Cardiac muscle cell (in vitro differentiated cells and primary cell): ENCODE measurements at places on chromosomes 2 and 18. TPM values are rescaled to one million over a fixed set of nuclear protein-coding genes. Genes with fewer than 3 reads are reported as not detected.

THUMPD2 gene
- total RNA-seq, result 7.0 and 8.4 TPM in 2 replicates

DNA sequence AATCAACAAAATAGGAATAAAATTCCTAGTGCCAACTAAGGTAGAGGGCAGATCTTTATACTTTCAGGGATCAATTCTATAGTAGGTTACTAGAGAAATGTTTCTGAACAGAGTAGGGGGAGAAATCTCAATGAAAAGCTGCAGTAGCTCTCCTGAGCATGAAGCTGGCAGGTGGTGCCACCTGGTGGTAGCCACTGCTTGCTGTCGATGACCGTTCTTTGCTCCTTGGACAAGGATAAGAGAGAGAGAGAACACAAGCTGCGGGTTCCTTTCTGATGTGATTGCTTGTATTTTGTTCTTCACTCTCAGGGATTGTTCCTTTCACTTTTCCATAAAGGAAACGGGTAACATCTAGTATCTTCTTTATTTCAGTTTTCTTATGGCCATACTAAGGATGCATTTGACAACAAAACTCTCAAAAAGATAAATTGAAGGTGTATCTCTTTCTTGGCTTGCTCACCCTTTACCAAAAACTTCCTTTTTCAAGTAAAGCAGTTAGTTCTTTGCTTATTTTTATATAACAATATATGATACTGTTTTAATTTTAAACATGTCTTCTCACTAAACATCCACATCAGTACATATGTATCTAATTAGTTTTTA is 18.6 kb upstream of the MRPL19 start:
- DNase-seq, result peak; percentile 85
- no peak overlapping the region for H3K27ac ChIP-seq
- H3K4me1 ChIP-seq, result no peaks in the 10 kb centered on the region
- no peaks in the 10 kb centered on the region for H3K27me3 ChIP-seq
- H3K4me3 ChIP-seq, result no peak overlapping the region

DNA sequence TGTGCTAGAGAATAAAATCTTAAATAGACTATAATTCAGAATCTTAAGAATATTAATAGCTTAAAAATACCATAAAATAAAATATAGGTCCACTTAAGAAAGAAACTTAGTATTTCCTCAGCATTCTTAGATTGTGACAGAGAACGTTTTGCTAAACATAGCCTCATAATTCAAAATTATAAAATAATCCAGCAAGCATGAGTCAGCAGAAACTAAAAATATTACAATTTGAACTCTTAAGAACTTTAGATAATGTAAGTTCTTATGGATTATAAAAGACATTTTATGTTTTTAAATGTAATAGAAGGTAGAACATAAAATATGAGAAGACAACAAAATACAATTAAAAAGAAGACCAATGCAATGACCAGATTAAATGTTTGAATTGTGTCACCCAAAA is 164.5 kb upstream of the MC4R start:
- DNase-seq, result no peak
- H3K36me3 ChIP-seq, result no peaks in the 10 kb centered on the region
- no peaks in the 10 kb centered on the region for H3K4me1 ChIP-seq
- H3K27ac ChIP-seq, result no peak overlapping the region
- no peaks in the 10 kb centered on the region for H3K27me3 ChIP-seq

- H3K4me3 ChIP-seq, result no peak overlapping the region
- no peak overlapping the region for H3K27ac ChIP-seq
- no peak for DNase-seq
- no peaks in the 10 kb centered on the region for H3K27me3 ChIP-seq
- no peaks in the 10 kb centered on the region for H3K36me3 ChIP-seq
These were observed 442.2 kb upstream of the CWC22 start for GRCh38 chr2:180449171-180449915.

DNA sequence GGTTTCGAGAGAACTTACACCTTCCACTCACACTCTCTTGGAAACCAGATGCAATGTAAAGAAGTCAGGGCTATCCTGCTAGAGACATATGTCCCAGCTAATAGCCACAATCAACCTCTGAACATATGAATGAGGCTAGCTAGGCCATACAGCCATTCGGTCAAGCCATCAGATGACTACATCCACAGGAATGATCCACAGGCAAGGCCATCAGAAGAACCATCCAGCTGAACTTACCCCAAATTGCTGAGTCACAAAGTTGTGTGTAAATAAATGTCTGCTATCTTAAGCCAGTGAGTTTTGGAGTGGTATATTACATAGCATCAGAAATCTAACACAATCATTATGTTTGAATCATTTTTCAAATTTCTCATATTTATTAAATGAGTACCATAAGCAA is 5.2 kb upstream of the SPAST start:
- no peaks in the 10 kb centered on the region for H3K27me3 ChIP-seq
- no peak for DNase-seq
- no peak overlapping the region for H3K4me3 ChIP-seq
- H3K4me1 ChIP-seq, result no peaks in the 10 kb centered on the region

C18orf54 gene
- total RNA-seq, result 1.3 and 2.5 TPM in 2 replicates

- no peaks in the 10 kb centered on the region for H3K36me3 ChIP-seq
- no peaks in the 10 kb centered on the region for H3K27me3 ChIP-seq
- no peak overlapping the region for H3K27ac ChIP-seq
- no peaks in the 10 kb centered on the region for H3K4me1 ChIP-seq
These were observed 15.8 kb upstream of the VWC2L start for GRCh38 chr2:214395040-214395439.

ASXL3 gene
- 8.0 and 10.0 TPM in 2 replicates for total RNA-seq

- no peak overlapping the region for H3K4me3 ChIP-seq
- no peak overlapping the region for H3K27ac ChIP-seq
- DNase-seq, result no peak
- no peaks in the 10 kb centered on the region for H3K36me3 ChIP-seq
- H3K27me3 ChIP-seq, result no peaks in the 10 kb centered on the region
- no peaks in the 10 kb centered on the region for H3K4me1 ChIP-seq
These were observed 8.8 kb upstream of the AQP4 start for GRCh38 chr18:26874283-26874682.

STPG4 gene
- not detected in 2 replicates for total RNA-seq

HNMT gene
- 3.4 and 5.6 TPM in 2 replicates for total RNA-seq

NYAP2 gene
- not detected in 2 replicates for total RNA-seq

GRCh38 chr2:85378257-85378656 is 23.7 kb downstream of the ELMOD3 start:
- no peak for DNase-seq
- peaks cover 10% of the 10 kb centered on the region for H3K36me3 ChIP-seq

L3MBTL4 gene
- total RNA-seq, result 5.8 and 7.7 TPM in 2 replicates

DNA sequence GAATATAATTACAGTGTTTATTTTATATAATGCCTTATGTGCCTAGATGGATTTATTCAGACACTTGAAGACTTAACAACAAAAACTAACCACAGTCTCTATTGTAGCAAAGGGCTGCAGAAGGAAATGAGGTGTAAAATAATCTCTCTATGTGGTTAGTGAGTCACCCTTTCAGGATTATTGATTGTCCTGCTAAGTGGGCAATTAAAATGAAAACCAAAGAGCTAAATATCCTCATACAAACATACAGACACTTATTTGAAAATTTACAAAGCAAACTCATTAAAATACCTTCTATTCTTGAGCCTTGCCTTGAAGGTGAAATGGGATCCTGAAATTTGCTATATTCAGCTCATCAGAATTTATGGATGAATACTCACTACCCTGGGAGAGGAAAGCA is 27.7 kb upstream of the DCC start:
- H3K36me3 ChIP-seq, result no peaks in the 10 kb centered on the region
- DNase-seq, result no peak
- H3K27ac ChIP-seq, result no peak overlapping the region

GRCh38 chr18:59866551-59867269 is 33.1 kb upstream of the PMAIP1 start:
- H3K4me3 ChIP-seq, result no peak overlapping the region
- H3K36me3 ChIP-seq, result no peaks in the 10 kb centered on the region
- DNase-seq, result no peak
- no peak overlapping the region for H3K27ac ChIP-seq

DNA sequence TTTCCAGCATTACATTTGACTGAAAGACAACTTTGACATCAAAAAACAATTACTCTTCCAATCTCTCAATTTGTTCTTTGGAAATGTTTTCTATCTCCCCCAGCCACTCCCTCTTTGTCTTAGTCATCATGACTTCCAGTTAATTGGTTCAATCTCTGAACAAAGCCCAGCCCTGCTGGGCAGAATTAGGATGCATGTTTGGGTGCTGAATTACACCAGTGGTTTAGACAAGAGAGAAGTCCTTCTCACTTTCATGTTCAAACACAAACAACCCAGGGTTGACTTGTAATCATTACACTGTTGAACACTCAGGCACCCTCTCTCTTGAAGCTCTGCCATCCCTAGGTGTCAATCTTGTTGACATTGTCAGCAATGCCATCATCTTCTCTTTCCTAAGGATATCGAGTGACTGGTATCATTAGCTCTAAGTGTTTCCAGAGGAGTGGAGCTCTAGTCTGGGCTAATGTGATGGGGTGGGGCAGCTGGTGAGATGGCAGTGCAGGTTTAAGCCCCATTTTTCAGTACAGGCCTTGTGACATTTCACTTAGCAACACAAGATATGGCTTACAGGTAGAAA is 90.8 kb upstream of the MEIS1 start:
- H3K4me1 ChIP-seq, result no peaks in the 10 kb centered on the region
- no peaks in the 10 kb centered on the region for H3K36me3 ChIP-seq
- no peak for DNase-seq
- H3K27ac ChIP-seq, result no peak overlapping the region
- H3K27me3 ChIP-seq, result no peaks in the 10 kb centered on the region
- no peak overlapping the region for H3K4me3 ChIP-seq

GRCh38 chr18:65215865-65216466 is 534.8 kb upstream of the CDH7 start:
- H3K4me3 ChIP-seq, result no peak overlapping the region
- no peak overlapping the region for H3K27ac ChIP-seq
- no peaks in the 10 kb centered on the region for H3K36me3 ChIP-seq
- H3K4me1 ChIP-seq, result no peaks in the 10 kb centered on the region

SETBP1 gene
- total RNA-seq, result 10.7 and 30.6 TPM in 2 replicates

DNA sequence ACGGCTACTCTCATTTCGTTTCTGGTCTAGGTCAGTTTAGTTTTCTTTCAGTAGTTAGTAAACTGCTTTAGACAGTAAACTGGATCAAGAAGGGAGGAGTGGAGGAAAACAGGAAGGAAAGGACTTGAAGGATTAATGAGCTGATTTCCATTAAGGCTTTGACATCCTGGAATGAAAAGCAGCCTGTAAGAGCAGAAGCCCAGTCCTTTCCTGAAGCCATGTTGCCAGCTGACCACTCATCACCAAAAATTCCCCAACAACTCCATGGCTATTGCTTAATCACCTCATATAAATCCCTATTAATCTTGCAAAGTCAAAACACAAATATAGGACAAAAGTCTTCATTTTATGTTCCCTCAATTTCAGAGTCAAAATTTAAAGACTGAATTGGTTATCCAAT is 113.7 kb upstream of the ZFP36L2 start:
- no peak for DNase-seq
- peaks cover 45% of the 10 kb centered on the region for H3K4me1 ChIP-seq

GRCh38 chr2:127023504-127023903 is 83.5 kb downstream of the BIN1 start:
- H3K36me3 ChIP-seq, result no peaks in the 10 kb centered on the region
- no peak for DNase-seq
- no peak overlapping the region for H3K4me3 ChIP-seq
- H3K27ac ChIP-seq, result no peak overlapping the region

GRCh38 chr2:9231291-9232165 is 24.9 kb downstream of the ASAP2 start:
- H3K4me1 ChIP-seq, result peaks cover 9% of the 10 kb centered on the region
- H3K27me3 ChIP-seq, result no peaks in the 10 kb centered on the region
- no peak for DNase-seq
- no peaks in the 10 kb centered on the region for H3K36me3 ChIP-seq
- no peak overlapping the region for H3K27ac ChIP-seq

DNA sequence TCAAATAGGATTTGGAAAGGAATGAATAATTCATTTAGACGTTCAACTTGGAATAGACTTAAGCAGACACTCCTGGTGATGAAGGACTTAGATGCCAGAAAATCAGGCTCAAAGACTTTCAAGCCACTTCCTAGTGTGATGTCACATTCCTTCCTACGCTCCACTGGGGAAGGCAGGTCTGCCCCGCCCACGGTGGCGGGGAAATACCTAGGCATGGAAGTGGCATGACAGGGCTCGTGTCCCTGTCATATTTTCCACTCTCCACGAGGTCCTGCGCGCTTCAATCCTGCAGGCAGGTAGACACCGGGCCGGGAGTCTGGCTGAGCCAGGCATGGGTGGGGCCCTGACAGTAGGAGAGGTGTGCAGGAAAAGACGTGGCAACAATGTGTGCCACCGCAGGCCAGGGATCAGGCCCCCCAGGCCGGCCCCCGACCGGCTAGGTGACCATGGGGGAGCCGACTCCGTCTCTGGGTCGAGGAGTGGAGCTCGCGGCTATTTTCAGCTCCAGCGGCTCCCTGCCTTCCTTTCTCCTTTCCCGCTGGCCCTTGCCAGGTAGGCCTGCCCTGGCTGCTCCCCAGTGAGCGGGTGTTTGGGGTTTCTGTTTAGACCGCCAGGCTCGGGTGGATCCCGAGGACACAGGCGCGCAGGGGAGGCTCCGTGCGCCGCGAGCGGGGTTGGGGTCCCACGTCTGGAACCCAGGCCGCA is at the start of gene IL1RL2:
Gene IL1RL2 (plus strand): TSS at position 233 of the 705 bp plus-strand sequence. CDS start 845 bp downstream, outside the sequence.
- DNase-seq, result no peak
- H3K36me3 ChIP-seq, result no peaks in the 10 kb centered on the region

TAF4B gene
- total RNA-seq, result 2.0 and 8.2 TPM in 2 replicates

APLF gene
- total RNA-seq, result 4.3 and 5.9 TPM in 2 replicates

GRCh38 chr2:202327858-202328257 is 48.3 kb upstream of the BMPR2 start:
- no peaks in the 10 kb centered on the region for H3K27me3 ChIP-seq
- no peaks in the 10 kb centered on the region for H3K36me3 ChIP-seq
- peak overlapping the region; percentile 61 for H3K27ac ChIP-seq
- DNase-seq, result peak; percentile 25
- H3K4me3 ChIP-seq, result no peak overlapping the region

GRCh38 chr18:9017167-9017904 is 85.2 kb upstream of the NDUFV2 start:
- no peak overlapping the region for H3K4me3 ChIP-seq
- no peak for DNase-seq
- H3K36me3 ChIP-seq, result no peaks in the 10 kb centered on the region
- H3K27me3 ChIP-seq, result no peaks in the 10 kb centered on the region
- H3K27ac ChIP-seq, result no peak overlapping the region
- no peaks in the 10 kb centered on the region for H3K4me1 ChIP-seq

DNA sequence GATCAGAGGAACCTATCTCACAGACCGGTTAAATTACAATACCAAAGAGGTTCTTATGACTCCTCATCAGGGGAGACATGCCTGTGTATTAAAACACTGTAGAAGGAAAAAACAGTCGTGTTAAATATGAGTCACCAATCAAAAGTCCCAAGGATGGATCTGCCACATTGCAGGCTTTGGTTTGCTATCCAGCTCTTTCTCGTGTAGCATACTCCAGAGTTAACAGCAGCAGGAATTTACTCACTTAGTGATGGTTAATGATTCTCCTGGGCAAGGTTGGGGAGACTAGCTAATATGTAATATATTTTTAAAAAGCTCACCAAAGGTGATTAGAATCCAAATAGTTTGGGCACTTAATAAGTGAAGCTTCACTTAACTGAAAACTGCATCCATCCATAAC is 109.7 kb downstream of the MBD5 start:
- no peaks in the 10 kb centered on the region for H3K27me3 ChIP-seq
- no peak overlapping the region for H3K27ac ChIP-seq
- DNase-seq, result no peak
- H3K36me3 ChIP-seq, result no peaks in the 10 kb centered on the region
- no peaks in the 10 kb centered on the region for H3K4me1 ChIP-seq

MZT2A gene
- total RNA-seq, result 167 and 233 TPM in 2 replicates
